ENCODE measurements at places on chromosomes 5 and 9.
A peak's percentile ranks its signal among the peaks of the same experiment; 100 is the strongest.

GRCh38 chr5:35056686-35057085, 8.9 kb upstream of the AGXT2 start:
- no peak for DNase-seq

GRCh38 chr9:112218908-112219307, 43.8 kb upstream of the SUSD1 start:
- DNase-seq: no peak

- DNase-seq: no peak
These were observed 220.0 kb downstream of the SLC12A2 start for GRCh38 chr5:128303593-128303992.

DNA sequence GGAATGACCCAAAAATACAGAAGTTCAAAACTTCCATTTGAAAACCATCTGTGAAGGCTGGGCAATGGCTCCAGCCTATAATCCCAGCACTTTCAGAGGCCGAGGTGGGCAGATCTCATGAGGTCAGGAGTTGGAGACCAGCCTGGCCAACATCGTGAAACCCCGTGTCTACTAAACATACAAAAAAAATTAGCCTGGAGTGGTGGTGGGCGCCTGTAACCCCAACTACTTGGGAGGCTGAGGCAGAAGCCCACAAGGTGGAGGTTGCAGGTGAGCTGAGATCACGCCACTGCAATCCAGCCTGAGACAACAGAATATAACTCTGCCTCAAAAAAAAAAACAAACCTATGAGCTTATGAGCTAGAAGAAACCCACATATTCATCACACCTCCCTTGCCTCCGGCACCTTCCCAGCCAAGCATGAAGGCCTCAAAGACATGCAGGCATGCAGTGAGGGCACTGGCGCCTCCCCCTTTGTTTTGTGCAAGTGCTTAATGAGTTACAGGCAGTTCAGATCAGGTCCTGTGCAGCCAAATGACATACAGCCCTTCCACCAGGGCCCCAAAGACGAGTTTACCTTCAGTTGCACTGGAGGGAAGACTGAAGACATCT, 9.9 kb downstream of the HNRNPH1 start:
- DNase-seq: no peak

DNA sequence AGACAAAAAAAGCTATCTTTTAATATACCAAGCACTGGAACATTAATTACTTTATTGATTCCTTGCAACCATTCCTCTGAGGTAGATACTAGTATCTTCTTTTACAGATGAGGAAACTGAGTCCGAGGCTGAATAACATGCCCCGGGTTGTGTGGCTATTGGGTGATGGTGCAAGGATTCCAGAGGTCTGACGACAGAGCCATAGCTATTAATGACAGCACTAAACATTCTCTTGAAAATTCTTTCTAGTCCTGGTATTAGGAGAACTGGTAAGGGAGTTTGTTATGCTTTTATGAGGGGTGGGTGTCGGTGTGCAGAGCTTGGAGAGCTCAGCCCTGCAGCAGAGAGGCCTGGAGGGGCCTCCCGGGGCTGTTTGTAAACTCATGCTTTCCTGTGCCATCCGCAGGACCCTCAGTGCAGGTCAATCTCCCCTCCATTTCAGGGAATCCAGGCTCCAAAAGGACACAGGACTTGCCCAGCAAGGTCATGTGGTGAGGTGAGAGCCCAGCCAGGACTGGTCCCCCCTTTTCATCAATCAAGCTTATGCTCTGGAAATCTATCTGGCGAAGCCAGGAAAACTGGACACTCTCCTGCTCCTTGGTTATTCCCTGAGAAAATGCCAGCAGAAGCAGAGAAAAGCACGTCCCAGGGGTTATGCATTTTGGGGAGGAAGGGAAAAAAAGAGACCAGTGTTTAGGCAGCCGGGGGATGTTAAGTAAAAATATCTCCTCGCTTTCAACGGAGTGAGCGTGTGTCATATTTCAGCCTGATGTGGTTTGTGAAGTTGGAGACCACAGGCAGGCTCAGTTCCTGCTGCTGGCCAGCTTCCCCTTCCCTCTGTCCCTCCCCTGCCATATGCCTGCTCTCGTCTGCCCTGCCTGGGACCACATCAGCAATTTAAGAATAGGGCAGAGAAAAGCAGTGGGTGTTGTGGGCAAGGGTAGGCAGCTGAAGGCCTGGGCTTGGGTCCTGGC, 3.7 kb downstream of the GSN start:
- DNase-seq: peak; percentile 63

DNA sequence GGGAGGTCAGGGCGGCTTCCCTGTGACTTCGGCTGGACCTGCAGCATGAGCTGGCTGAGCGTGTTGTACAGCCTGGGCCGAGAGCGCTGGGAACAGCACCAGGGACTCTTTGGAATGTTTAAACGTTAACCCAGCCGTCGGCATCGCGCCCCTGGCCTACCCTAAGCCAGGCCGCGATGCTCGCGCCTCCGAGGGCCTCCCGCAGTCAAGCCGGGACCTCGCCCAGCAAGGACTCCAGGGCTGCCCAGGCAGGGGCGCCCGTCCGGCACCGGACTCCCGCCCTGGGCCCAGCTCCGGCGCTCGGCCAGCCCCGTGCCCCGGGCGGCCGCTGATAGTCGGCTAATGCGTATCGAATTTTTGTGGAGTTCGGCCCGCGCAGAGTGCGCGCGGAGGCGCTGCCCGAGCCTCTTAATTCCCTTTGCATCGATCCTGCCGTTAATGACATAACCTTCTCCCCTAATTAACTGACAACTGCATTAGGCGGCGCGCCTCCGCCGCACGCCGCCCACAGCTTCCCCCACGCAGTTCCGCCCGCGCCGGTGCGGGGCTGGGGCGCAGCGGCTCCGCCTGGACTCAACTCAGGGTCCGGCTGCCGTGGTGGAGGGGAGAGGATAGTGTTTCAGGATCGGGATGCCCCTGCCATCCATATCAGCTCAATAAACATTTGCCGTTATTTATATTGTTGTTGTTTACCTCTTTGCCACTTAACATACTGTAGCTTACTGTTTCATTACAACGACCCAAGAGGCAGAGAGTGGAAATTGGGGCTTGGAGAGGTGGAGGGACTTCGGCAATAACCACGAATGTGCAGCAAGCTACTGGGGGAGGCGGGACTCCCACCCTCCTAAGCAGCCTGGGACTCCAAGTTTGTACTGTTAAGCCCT, 28.8 kb upstream of the CDC23 start:
- DNase-seq: peak; percentile 62

- no peak for DNase-seq
These were observed 34.0 kb upstream of the ZNF484 start for GRCh38 chr9:92911511-92912475.

- DNase-seq: no peak
These were observed 38.4 kb upstream of the PCA3 start for GRCh38 chr9:76725885-76726284.

DNA sequence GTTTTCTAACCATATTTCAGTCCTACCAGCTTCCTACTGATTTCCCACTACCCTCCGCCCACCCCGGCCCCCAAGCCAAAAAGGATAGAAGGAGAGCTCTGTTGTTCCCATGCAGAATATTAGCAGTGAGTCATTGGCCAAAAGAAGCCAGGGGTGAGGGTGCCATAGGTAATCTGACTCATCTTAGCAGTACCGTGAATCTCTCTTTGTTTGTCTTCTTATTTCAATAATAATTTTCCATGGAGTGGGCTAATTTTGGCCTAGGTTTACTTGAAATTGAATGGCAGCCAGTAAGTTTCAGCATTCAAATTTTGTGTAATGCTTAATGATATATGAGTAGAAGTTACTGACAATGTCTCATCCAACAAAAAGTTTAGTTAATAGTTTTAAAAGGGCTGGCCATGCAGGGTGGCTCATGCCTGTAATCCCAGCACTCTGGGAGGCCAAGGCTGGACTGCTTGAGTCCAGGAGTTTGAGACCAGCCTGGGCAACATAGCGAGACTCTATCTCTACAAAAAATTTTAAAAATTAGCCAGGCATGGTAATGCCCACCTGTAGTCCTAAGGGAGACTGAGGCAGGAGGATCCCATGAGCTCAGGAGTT, 74.2 kb downstream of the C9orf152 start:
- DNase-seq: no peak

DNA sequence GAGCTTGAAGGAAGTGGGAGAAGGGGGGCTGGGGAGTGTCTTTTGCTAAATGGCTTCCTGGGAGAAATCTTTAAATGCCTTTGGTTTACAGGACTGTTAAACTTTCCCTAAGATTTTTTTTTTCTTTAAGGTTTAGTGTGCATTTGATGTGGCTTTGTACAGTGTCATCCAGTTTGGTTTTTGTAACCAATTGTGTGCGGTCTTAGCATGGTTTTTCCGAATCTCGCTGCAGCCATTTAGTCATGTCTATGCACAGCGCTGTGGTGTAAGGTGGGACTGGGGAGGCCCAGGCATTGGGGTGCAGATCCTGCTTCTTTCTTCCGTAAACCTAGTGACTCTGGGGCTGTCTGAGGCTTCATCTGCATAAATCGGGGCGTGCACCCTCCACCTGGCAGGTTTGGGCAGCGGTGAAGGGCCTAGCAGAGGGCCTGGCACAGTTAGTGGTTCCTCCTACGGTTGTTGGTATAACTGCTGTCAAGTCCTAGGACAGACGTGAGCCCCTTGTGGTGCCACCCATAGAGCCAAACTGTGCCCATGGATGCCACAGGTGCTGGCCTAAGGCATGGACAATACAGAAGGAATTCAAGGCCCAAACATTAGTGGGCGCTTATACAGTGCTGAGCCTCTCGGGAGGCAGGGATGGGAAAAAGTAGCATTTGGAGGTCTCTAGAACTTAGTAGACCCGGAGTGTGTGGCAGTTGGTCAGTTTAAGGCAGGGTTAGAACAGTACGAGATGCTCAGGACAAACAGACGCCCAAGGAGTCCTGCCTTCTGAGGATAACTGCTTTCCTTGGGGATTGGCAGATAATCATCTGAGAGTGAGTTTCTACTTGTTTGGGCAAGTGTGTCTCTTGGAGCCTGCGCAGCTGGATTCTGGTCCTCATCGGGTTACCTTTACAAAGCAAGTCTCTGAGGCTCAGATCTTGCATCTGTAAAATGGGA, 1.5 kb downstream of the PRRC2B start:
- peak; percentile 36 for DNase-seq

GRCh38 chr9:124347206-124347967, 67.9 kb downstream of the PSMB7 start:
- no peak for DNase-seq

DNA sequence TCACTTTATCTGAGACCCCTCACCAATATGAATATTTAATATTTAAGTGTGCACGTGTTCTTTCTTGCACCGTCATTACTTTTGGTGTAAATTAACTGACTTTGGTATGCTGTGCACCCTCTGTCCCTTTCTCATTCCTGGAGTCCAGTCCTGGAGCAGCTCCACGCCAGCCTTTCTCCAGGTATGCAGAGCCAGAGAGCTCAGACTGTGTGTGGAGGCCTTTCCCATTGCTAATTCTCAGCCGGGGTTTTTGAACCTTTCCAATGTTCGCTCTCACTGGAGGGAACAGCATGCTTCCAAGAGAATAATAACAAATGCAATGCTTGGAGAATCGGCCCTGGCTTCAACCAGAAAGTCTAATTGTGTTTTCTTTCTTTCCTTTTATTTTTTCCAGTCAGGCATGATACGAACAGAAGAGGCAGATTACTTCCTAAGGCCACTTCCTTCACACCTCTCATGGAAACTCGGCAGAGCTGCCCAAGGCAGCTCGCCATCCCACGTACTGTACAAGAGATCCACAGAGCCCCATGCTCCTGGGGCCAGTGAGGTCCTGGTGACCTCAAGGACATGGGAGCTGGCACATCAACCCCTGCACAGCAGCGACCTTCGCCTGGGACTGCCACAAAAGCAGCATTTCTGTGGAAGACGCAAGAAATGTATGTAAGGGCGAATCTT, 41.7 kb downstream of the ADAMTS16 start:
- DNase-seq: no peak

DNA sequence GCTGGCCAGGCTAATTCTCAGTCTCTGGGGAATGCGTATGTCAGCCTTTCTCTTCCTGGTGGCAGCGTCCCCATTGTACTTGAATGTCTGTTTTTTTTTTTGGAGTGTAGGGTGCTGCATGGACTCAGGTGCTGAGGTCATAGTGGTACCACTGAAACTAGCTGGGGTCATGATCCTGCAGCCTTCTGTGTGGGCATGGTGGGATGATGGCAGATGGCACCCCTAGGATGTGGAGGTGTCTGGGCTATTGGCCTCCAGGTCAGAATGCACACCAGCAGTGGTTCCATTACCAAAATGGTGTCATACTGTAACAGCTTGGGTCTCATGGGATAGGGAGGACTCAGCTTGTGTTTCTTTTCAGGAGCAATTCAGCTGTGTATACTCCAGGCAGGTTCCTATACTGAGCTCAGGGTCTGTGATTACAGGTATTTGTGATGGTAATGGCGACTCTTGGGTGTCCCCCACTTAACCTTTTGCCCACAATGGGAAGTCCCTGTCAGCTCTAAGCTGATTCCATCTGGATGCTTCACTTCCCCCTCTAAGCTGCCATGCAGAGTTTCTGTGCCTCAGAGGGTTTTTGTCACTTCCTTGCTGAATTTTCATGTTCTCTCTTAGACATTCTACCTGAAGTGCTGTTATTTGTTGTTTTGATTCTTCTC, 17.9 kb downstream of the HSD17B4 start:
- no peak for DNase-seq

- no peak for DNase-seq
These were observed 10.1 kb downstream of the ARRDC3 start for GRCh38 chr5:91373006-91373405.

- DNase-seq: no peak
These were observed 49.5 kb upstream of the RNU6ATAC start for GRCh38 chr9:134213881-134214341.

GRCh38 chr5:3512361-3513095, 83.1 kb upstream of the IRX1 start:
- DNase-seq: no peak

DNA sequence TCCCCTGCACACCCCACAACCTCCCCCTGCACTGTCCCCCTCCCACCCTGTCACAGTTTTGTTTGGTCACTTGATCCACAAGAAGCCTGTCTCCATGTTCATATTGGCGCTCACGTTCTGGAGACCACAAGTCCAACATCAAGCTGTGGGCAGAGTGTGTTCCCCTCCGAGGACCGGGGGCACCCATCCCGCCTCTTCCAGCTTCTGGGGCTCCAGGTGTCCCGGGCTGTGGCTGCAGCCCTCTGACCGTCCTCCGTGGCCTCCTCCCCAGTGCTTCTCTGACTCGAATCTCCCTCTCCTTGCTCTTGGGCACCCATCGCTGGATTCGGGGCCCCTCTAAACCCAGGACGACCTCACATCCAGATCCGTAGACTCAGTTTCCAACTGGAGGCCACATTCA, 49.2 kb downstream of the PLEKHG4B start:
- DNase-seq: peak; percentile 9

- DNase-seq: peak; percentile 49
These were observed 2.4 kb downstream of the ATG12 start for GRCh38 chr5:115838885-115839518.

DNA sequence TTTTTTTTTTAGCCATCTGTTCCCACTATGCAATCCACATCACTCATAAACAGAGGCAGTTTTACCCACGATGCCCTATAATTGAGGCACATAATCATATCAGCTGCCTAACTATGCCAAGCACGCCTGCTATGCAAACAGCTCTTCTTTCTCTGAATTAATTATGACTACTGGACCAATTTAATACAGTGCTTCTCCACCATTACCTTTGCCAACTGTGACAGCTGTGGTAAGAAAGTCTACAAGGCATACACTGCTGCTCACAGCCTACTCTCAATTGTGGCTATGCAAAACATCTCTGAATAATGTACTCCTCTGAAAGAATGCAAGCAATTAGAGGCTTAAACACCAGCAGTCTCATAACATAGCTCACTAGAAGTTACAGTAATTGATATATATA, 97.1 kb downstream of the DTWD2 start:
- DNase-seq: no peak

GRCh38 chr9:38707885-38708637, 11.9 kb downstream of the FAM240B start:
- no peak for DNase-seq

- DNase-seq: no peak
These were observed 152.4 kb downstream of the MPDZ start for GRCh38 chr9:13127131-13127530.
